Stimulated activated CD4-positive, alpha-beta T cell treated with anti-CD3 and anti-CD28 coated beads, TNF-alpha, amount 100 ng/mL, for 48 hours (primary cell): ENCODE measurements at places on chromosomes 3 and 15.

DNA sequence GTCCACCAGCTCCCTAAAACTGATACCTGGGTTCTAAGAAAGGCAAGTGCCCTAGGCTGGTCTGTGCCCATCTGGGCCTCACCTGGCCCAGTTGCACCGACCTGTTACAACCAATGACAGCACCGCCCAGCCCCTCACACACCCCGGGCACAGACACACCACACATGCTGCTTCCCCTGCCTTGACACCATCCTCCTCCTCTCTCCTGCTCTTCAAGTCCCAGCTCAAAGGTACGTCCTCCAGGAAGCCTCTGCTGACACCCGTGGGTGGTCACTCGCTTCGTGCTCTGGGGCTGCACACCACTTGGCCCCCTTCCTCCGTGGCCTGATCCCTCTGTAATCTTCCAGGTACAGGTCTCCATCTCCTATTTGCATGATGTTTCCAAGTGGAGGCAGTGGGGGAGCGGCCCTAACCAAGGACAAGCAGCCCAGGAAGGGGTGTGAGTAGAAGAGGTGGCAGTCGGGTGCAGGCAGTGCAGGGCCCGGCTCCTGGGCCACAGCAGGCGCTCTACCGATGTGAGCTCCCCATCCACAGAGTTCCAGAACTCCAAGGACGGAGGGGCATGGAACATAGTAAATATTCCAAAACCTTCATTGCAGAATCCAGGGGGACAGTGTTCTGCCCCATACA is 144.6 kb downstream of the NUP210 start:
- DNase-seq = no peak

DNA sequence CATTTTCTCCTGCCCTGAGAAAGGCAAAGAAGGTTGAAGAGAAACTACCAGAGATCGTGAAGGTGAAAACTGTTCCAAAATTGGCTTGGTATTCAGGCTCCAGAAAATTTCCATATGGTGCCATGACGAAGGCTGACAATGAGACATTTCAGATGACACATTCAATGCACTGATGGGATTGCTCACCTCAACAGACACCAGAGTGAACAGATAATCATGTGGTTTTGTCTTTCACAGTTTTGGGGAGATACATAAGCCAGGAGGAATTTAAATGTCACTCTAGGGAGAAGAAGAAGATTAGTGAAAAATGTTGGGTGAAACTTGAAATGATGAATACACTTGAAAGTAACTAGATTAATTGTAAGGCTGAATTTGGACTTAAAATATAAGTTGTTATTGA is 339.7 kb upstream of the EPHA3 start:
- no peak for DNase-seq

DNA sequence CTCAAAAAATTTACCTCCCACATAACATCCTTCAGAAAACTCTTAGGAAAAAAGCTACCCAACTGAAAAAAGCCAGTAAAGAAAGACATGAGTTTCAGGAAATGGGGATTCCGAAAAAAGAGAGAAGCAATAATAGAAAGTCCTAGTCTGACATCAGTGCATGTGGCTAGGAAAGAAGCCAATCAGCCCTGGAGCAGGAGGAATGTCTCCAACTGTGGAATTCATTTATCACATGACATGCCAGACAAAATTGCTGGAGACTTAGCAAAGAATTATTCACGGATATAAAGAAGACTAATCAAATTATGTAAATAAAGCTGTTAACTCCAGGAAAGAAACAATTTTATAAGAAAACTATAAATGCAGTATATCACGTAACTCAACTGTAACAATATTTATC is 258.9 kb upstream of the RARB start:
- no peak for DNase-seq

GRCh38 chr3:179921500-179921899 is 115.2 kb downstream of the PEX5L start:
- DNase-seq = no peak

- DNase-seq = no peak
Measured at GRCh38 chr3:116005404-116005803, 382.1 kb downstream of the GAP43 start.

DNA sequence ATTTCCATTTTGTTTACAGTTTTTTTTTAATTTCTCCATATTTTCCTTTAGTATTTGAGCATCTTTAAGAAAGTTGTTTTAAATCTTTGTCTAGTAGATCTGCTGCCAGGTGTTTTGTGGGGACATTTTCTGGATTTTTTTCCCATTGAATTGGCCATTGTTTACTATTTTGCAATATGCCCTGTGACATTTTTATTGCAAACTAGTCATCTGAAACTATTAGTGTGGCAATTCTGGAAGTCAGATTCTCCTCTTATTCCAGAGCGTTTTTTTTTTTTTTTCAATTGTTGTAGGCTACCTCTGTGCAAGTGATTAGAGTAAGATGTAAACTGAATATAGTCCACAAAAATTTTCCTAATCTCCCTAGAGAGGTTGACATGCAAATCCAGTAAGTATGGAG is 334.2 kb downstream of the PYDC2 start:
- no peak for DNase-seq
